Activated effector memory CD4-positive, alpha-beta T cell treated with Interleukin-2 at 50 U/mL for 16 hours (primary cell): ENCODE measurements at places on chromosomes 12 and 14.

DNA sequence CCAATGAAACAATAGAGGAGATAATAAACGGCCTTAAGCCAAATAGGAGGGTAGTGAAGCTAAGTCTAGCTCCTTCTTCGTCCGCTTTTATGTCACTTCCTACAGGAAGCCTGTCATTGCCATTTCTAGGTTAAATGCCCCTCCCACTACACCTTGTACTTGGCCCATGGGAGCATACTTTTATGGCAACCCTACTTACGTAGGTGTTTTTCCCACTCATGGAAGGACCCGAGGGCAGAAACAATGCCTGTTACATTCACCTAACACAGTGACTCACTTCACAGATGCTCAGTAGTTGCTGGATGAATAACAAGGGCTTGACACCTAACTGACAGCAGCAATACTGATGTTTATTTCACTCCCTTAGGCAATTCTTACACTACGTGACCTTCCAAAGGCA lies 44.5 kb downstream of the ALKBH1 start:
- no peak for DNase-seq

DNA sequence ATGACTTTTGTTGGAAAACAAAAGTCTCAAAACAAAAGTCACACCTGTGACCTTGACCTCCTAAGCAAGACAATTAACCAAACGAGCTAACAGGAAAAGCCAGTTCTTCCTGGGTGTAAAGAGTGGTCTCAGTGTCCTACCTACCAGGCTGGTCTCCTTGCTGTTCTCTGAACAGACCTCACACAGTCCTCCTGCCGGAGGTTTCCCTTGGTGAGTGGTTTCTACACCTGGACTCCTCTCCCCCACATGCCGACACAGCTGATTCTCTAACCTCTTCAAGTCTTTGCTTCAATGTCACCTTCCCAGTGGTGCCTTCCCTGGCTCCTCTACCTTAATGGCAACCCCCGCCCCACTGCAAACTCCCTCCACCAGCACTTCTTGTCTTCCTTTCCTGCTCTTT lies 238.6 kb downstream of the ZFP36L1 start:
- no peak for DNase-seq

- no peak for DNase-seq
These were observed 26.8 kb downstream of the PLBD1 start for GRCh38 chr12:14540801-14541462.

- no peak for DNase-seq
These were observed 169.1 kb upstream of the AVPR1A start for GRCh38 chr12:63319936-63320633.

GRCh38 chr12:129102233-129102632 lies 249.0 kb downstream of the GLT1D1 start:
- DNase-seq: no peak

DNA sequence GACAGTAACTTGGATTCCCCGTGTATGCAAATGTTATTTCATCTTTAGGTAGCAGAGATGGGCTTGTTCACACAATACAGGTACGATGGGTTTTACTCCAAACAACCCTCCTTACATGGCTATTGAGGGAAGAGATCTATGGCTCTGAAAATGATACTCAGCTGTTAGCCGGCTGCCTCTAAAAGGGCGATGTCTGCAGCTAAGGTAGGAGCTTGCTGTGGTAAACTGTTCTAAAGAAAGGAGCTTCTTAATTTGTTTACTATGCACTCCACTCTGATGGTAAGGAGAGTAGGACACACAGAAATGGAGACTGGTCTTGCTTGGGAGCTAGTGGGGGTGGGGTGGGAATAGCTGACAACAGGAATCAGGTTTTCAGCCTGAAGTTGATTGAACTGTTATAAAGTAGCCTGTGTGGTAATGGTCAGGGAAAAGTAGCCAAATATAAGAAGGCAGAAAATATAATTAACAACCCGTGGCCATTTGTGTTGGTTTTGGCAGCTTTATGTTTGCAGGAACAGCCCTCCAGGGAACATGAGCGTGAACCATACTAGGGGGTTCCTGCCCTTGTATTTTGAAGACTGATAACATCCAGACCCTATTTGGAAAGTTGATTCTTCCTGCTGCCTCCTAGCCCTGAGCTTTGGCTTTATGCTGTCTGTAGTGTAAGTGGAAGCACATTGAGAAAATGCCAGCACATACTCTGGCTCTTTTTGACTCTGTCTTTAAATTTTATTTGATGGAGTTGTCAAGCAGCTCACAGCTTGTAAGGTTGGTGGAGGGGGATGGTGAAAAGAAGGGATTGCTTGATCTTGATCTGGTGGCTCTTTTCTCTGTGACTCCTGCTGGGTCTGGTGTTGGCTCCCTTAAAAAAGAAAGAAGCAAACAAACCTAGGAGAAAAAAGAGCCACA lies 929.8 kb downstream of the DIO2 start:
- no peak for DNase-seq

DNA sequence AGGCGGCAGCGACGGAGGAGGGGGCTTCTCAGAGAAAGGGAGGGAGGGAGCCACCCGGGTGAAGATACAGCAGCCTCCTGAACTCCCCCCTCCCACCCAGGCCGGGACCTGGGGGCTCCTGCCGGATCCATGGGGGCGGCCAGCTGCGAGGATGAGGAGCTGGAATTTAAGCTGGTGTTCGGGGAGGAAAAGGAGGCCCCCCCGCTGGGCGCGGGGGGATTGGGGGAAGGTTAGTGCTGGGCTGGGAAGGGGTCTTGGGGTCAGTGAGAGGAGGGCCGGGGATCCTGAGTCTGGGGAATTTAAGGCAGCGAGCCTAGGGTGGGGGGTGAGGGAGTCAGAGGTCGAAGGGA lies 203 bp downstream of the NFATC4 start:
- DNase-seq: no peak

GRCh38 chr14:100106250-100107112 lies 41.3 kb downstream of the EVL start:
- DNase-seq: peak; percentile 28

GRCh38 chr12:88144037-88144436 lies 1.9 kb downstream of the TMTC3 start:
- DNase-seq: no peak

DNA sequence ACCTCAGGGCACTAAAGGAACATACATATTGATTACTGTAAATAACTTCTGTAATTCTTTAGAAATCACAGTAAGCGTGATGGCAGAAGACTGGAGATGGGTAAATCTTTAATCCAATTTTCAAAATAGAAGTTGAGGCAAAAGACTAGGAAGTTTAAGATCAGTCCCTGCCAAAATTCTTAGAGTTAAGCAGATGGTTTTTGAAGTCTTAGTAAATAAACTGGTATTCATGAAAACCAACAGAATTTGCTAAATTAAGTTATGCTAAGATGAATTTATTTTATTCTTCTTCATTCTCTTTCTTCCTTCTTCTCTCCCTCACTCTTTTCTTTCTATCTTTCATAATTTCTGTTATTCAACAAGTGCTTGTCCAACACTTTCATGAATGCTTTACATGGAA lies 98.4 kb upstream of the GARIN6 start:
- no peak for DNase-seq

DNA sequence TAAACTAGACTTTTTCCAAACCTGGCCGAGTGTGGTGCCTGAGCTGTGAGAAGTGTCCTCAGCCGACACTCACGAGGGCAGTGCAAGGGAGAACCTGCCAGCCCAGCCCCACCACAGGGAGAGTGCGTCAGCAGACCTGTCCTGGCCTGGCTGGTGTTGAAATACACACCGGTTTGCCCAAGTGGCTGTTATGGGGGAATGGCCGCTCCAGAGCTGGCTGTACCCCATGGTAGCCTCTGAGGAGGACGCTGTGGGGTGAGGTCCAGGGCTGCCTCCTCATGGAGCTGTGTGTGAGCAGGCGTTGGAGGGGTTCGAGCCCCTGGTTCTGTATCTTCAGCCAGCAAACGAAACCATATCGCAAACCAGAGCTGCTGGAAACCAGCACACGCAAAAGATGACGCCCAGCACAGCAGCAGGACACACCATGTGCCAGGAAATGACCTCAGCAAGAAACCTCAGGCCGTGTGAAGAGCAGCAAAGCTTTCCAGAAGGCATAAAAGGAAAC lies 9.4 kb downstream of the ANKRD9 start:
- DNase-seq: no peak

- no peak for DNase-seq
These were observed 26.8 kb downstream of the CCDC177 start for GRCh38 chr14:69547701-69548348.

GRCh38 chr14:77151918-77152588 lies 10.5 kb upstream of the ZDHHC22 start:
- no peak for DNase-seq

- DNase-seq: no peak
These were observed 567.9 kb downstream of the MED13L start for GRCh38 chr12:115709540-115710011.

DNA sequence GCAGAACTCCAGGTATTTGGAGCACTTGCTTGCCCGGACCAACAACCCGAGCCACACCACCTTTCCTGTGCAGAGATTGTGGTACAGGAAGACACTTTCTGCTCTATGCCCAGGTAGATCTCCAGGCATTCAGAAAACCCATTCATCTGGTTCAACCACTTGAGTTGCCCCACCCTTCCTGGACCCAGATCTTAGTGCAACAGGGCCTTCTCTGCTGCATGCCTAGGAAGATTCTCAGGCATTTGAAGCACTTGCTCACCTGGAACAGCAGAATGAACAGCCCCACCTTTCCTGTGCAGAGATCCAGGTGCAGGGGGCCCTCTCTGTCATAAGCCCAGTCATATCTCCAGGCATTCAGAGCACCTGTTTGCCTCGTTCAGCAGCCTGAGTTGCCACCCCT lies 412.8 kb upstream of the MGAT4C start:
- DNase-seq: no peak

- no peak for DNase-seq
These were observed 10.7 kb downstream of the TUNAR start for GRCh38 chr14:95887351-95887750.
